Nasal cavity respiratory epithelium epithelial cell of viscerocranial mucosa (primary cell): ENCODE measurements at places on chromosomes 3 and 15. TPM values are rescaled to one million over a fixed set of nuclear protein-coding genes. Genes with fewer than 3 reads are reported as not detected.

Gene EFHB
- total RNA-seq, result under 0.01 TPM in 1 of 2 replicates, not detected in the other

Gene ROPN1B
- not detected in 2 replicates for total RNA-seq

Gene DLL4
- under 0.01 and 0.07 TPM in 2 replicates for total RNA-seq

Gene LMAN1L
- total RNA-seq, result 0.21 TPM in 1 of 2 replicates, not detected in the other

Gene NR2E3
- 0.14 and 0.34 TPM in 2 replicates for total RNA-seq

Gene CLDND1
- 180 and 194 TPM in 2 replicates for total RNA-seq

Gene PGBD4
- total RNA-seq, result 2.4 and 2.7 TPM in 2 replicates

Gene COMMD4
- total RNA-seq, result 22.2 and 31.2 TPM in 2 replicates

Gene UMPS
- 39.3 and 52.3 TPM in 2 replicates for total RNA-seq
